ENCODE measurements at places on chromosomes 5 and 9. TPM values are rescaled to one million over a fixed set of nuclear protein-coding genes. Genes with fewer than 3 reads are reported as not detected.

The ITGA2 gene
- 1.7 TPM for total RNA-seq

The PCA3 gene
- under 0.01 TPM for total RNA-seq

The DDX4 gene
- total RNA-seq = not detected

The S100Z gene
- total RNA-seq = not detected

DNA sequence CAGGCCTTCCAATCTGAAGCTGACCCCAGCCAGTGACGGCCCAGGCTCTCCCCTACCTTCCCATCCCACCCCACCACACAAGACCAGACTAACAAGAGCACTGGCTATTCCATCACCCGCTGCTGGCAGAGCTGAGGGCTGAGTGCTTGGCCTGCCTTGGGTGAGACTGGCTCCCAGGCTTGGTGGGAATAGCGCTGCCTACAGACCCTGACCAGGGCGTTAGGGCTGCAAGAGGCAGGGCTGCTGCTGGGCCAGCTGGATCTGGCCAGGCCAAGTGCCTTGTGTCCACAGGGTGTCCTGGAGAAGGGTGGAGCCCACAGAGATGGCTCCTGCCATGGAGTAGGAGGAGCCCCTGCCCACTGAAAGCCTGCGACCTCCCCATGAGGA lies 31.6 kb upstream of the ANGPTL2 start:
- H3K36me3 ChIP-seq = no peaks in the 10 kb centered on the region
- H3K27me3 ChIP-seq = no peaks in the 10 kb centered on the region
- peaks cover 41% of the 10 kb centered on the region for H3K4me1 ChIP-seq
- H3K4me3 ChIP-seq = no peak overlapping the region
- DNase-seq = peak; percentile 61
- peak overlapping the region; percentile 79 for H3K27ac ChIP-seq

GRCh38 chr9:95788521-95788991 lies 86.9 kb upstream of the ERCC6L2 start:
- DNase-seq = no peak
- no peaks in the 10 kb centered on the region for H3K27me3 ChIP-seq
- no peak overlapping the region for H3K27ac ChIP-seq
- no peaks in the 10 kb centered on the region for H3K36me3 ChIP-seq
- H3K4me3 ChIP-seq = no peak overlapping the region

- no peak for DNase-seq
- no peaks in the 10 kb centered on the region for H3K4me1 ChIP-seq
- no peak overlapping the region for H3K27ac ChIP-seq
- H3K36me3 ChIP-seq = no peaks in the 10 kb centered on the region
- no peaks in the 10 kb centered on the region for H3K27me3 ChIP-seq
Observed at GRCh38 chr5:133400120-133400519, 212.2 kb downstream of the FSTL4 start.

DNA sequence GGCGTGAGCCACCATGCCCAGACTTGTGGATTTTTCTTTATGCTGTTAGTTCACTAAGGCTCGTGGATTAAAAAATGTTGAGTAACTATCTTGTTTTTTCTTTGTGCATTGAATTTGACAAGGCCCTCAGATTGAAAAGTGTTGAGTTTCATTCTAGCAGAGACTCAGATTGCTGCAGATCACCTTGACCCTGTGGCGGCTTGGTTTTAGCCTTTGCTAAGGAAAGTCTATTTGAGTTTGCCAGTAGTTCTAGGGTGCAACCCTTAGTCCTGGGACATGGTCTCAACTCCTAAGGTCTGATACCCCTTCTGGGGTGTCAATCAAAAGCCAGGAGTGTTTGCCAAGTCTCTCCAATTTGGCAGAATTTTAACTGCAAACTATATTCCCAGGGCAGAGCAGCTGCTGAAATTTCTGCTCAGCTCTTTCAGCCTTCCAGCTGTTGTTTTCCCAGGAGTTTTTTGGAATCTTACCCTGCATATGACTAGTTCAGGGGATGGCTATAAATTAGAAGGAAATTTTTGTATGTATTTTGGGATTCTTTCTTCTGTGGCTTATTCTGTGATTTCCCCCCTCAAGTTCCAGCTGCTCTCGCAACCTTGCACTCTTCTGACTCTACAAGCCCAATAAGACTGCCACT lies 84.3 kb upstream of the HAND1 start:
- DNase-seq = no peak
- no peak overlapping the region for H3K27ac ChIP-seq
- no peaks in the 10 kb centered on the region for H3K4me1 ChIP-seq
- H3K4me3 ChIP-seq = no peak overlapping the region

DNA sequence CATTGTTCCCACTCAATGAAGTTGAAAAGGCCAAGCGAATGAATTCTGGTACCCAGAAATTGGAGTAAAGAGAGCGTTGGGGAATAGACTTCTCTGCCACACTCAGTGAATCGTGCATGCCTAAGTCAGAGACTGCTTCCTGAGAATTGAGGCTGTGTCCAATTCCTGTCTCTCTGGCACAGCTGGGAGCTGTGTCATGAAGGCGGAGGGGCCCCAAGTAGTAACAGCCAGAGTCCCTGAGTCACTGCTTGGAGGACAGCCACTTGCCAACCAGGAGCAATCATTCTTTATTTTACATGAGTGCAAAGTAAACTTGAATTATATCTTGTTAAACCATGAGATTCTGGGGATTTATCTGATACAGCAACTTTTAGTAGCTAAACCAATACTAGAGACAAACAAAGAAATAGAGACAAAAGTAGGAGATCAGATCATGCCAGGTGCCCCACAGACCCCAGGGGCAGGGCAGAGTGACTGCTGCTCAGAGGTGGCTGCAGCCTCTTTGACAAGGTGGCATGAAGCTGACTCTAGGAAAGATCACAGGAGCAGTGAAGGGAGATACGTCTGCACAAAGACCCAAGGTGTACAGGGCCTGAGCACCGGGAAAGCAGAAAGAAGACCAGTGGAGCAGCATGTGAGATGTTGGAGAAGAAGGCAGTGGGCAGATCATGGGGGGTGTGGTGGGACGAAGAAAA lies 246.0 kb downstream of the GADD45G start:
- peak; percentile 49 for DNase-seq
- no peak overlapping the region for H3K4me3 ChIP-seq
- no peaks in the 10 kb centered on the region for H3K27me3 ChIP-seq
- no peaks in the 10 kb centered on the region for H3K4me1 ChIP-seq
- no peak overlapping the region for H3K27ac ChIP-seq

DNA sequence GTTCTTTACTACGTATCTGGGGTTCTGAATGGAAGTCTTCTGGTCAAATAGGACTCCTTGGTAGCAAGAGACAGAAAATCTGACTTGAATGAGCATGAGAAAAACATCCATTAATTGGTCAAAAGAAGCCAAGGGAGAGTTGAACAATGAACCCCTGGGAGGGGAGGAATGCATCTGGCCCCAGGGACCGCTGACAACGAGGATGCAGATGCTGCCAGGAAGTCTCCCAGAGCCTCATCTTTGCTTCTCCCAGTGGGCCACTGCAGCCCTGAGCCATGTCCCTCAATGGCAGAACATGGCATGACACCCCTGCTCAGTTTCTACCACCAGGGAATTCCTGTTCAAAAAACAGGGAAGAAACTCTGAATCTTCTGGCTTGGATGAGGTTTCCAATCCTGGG lies 50.5 kb upstream of the ICE1 start:
- no peak overlapping the region for H3K27ac ChIP-seq
- H3K4me3 ChIP-seq = no peak overlapping the region
- no peaks in the 10 kb centered on the region for H3K36me3 ChIP-seq
- no peaks in the 10 kb centered on the region for H3K27me3 ChIP-seq
- no peaks in the 10 kb centered on the region for H3K4me1 ChIP-seq
- no peak for DNase-seq

DNA sequence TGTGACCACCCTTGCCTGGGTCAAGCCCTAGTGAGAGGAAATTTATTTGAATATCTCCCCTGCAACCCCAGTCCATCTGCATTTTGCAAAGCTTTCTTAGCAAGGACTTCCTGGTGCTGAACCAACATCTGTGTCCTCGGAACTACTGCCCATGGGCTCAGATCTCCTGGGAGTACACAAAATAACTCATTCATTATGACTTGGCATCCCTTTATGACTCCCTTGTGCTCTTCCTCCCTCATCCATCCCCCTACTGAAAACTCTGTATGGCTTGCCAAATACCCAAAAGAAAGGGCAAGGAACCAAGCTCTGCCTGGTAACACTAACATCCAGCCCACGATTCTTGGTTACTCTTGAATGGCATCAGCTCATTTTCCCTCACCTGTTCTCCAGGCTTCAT lies 368.5 kb downstream of the NTRK2 start:
- H3K27ac ChIP-seq = no peak overlapping the region
- no peak overlapping the region for H3K4me3 ChIP-seq
- no peaks in the 10 kb centered on the region for H3K4me1 ChIP-seq
- DNase-seq = no peak
- no peaks in the 10 kb centered on the region for H3K27me3 ChIP-seq

DNA sequence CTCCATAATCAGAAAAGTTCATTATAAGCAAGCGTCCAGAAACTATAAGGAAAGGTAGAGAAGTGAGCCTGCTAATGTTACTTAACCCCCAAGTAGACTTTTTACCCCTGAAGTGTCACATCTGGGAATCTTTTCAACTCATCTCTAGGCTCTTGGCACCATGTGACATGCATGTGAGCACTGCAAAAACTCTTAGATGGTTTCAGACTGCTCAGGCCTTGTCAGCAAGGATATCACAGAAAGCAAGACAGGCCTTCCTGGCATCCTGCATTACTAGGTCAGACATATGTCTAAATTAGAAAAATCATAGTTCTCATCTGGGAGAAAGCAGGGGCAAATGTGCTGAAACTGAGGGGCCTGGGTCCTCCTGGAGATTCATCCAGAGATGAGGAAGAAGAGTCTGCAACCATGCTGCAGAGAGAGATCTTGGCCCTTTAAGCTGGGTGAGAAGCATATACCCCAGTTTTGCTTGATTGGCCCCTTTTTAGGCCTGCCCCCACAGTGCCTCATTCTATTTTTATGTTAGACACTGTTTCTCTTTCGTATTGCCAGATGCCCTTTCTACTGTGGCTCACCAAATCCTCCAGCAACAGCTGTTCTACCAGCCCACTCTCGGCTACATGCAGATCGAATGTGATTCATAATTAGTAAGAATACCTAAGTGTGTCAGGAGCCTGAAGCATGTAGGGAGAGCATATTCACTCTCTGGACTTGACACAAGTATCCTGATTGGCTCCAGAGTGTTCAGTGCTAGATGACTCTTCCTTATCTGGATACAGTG lies 19.0 kb downstream of the TMEM8B start:
- DNase-seq = peak; percentile 25
- no peaks in the 10 kb centered on the region for H3K27me3 ChIP-seq
- peaks cover 44% of the 10 kb centered on the region for H3K4me1 ChIP-seq
- no peaks in the 10 kb centered on the region for H3K36me3 ChIP-seq
- no peak overlapping the region for H3K4me3 ChIP-seq

- H3K27me3 ChIP-seq = no peaks in the 10 kb centered on the region
- H3K4me3 ChIP-seq = no peak overlapping the region
- peaks cover 54% of the 10 kb centered on the region for H3K4me1 ChIP-seq
- H3K27ac ChIP-seq = no peak overlapping the region
- no peaks in the 10 kb centered on the region for H3K36me3 ChIP-seq
- DNase-seq = no peak
Observed at GRCh38 chr9:130608554-130609134, 29.3 kb downstream of the FUBP3 start.

- H3K27me3 ChIP-seq = no peaks in the 10 kb centered on the region
- no peaks in the 10 kb centered on the region for H3K36me3 ChIP-seq
- H3K4me3 ChIP-seq = no peak overlapping the region
Observed at GRCh38 chr5:35297755-35298154, 67.5 kb upstream of the PRLR start.

All from sigmoid colon (tissue), 7 donors.